ENCODE measurements at places on chromosomes 2 and 18.

GRCh38 chr2:202588647-202589581, 45.9 kb upstream of the FAM117B start:
- DNase-seq: peak; percentile 80

DNA sequence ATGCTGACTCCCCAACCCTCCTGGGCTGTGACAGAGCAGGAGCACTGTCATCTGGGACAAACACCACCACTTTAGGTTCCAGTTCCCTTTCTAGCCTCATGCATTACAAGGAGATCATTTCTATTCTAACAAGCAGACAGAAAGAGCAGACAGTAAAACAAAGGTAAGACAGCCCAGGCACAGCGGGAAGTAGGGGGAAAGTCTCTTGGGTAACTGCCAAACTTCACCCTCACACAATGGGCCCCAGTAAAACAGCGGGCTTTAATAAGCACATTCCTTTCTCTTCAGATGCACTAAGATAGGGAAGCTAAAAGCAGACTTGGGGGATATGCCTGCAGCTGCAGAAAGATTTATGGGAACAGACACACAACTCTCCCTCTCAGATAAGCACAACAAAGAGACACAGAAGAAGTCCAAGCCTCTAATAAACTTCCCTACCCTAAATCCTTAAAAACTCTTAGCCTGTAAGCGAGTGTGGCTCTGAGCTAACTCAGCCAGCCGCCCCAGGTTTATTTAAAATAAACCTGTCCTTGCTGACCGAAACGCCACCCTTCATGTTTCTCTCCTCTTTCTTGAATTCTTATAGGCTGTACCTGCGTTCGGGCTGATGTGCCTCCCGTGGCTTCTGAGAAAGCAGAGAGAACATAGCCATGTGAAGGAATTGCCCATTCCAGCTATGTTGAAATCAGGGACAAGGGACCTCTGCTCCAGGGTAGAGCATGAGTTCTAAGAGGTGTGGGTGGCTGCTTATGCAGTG, 726.8 kb upstream of the DDX18 start:
- DNase-seq: no peak

GRCh38 chr2:163573652-163574051, 162.2 kb downstream of the FIGN start:
- no peak for DNase-seq

GRCh38 chr2:72138921-72139381, 8.7 kb downstream of the CYP26B1 start:
- DNase-seq: no peak

GRCh38 chr2:119233326-119234020, 9.8 kb downstream of the STEAP3 start:
- DNase-seq: no peak

DNA sequence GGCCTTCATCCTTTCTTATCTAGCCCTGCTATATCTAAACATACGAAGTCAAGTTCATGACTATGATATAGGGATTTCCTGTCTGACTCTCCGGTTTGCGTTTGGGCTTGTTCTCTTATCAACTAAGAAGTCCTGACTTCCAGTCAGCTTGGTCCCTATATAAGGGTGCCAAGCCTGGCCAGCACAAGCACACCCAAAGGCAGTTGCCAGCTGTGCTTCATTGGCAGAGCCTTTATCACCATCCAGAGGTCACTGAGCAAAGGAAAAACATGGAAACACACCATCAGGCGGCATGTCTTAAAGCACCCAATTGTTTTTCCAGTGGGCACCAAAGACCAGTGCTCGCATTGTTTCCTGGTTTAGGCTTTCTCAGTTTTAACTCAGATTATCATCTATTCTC, 72.7 kb downstream of the FEZ2 start:
- no peak for DNase-seq

DNA sequence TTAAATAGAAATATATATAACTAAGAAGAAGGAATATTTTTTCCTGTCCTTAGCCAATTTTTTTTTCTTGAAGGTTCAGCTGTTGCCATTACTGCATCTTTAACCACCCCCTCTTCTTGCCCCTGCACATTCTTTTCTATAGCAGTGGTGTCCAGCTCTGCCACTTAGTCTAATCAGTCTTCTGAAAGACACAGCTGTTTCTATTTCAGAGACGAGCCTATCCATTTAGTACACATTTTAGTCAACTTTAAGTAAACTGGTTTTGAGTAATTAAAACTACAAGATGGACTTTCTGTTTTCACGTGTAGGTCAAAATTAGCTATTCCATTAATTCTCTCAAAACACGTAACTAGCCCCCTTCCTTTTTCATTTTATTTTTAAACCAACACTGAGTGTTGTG, 21.0 kb downstream of the SPOPL start:
- no peak for DNase-seq

GRCh38 chr18:30989141-30989540, 53.4 kb downstream of the DSC3 start:
- no peak for DNase-seq

DNA sequence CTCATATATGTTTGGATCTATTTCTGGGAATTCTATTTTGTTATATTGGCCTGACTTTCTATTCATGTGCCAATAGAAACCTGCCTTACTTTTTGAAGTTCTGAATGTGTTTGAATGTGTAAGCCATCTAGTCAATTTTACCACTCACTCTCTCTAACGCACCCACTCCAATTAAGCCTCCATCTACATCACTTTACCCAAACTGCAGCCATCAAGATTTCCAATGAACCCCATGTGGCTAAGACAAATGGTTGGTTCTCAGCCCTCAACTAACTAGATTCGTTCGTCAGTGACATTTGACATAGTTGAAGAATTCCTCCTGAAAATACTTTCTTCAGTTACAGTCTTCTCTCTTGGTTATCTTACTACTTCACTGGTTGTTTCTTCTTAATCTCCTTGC, 137.3 kb upstream of the FSHR start:
- no peak for DNase-seq

DNA sequence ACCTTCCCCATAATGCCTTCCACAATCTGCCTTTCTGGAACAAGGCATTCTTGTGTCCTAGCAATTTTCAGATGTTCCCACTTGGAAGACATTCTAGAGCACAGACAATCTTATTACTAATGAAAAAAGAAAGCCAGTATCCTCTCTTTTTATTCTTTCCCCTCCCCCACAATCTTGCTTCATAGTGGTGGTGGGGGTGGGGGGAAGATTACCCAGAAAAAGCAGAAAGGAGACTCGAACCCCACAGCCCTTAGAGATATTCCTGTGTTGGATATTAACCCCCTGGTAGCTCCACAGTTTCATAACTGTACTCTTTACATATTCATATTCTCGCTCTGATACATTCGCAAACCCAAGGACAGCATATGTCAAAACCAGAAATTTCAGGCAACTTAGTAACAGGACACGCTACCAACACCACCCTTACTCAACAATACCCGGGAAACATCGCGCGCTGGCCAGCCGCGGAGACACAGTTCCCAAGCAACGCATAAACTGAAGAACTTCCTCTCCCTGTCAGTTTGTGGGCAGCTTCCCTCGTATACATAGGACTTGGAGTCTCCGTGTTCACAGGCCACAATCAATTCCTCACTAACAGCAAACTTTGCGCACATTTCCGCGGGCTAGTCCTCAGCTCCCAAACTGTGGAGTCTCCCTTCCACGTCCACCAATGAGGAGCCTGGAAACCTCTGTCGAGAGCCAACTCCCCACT, 793 bp downstream of the NR4A2 start:
- peak; percentile 53 for DNase-seq

DNA sequence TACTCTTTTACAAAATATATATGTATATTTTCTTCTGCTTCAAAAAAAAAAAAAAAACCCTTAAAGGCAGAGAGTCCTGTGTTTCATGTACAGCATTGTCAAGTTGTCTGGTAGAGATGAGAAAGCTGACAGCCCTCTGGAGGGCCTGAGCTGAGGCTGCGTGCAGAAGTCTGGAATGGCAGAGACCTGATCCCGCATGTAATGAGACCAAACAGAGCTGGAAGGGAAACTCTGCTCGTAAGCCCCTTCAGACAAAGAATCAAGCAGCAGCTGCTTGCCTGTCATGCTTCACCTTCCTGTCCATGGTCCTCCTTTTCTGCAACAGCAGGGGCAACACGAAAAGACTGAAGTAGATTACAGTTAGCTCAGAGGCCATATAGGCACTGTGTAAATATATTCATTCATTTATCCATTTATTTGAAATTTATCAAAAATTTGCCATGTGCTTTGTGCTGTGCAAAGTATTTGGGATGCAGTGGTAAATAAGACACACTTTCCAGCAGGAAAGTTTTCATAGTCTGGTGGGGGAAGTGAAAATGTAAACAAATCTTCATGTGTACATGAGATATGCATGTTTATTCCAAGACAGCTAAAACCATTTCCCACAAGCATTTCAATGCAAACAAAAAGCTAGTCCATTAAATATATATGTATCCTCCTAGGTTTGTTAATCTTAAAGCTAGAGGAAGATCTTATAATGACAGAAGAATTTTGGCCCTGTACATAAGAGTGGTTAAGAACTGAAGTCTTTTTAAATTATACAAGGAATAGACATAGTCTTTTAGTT, 912.7 kb downstream of the CPS1 start:
- no peak for DNase-seq

DNA sequence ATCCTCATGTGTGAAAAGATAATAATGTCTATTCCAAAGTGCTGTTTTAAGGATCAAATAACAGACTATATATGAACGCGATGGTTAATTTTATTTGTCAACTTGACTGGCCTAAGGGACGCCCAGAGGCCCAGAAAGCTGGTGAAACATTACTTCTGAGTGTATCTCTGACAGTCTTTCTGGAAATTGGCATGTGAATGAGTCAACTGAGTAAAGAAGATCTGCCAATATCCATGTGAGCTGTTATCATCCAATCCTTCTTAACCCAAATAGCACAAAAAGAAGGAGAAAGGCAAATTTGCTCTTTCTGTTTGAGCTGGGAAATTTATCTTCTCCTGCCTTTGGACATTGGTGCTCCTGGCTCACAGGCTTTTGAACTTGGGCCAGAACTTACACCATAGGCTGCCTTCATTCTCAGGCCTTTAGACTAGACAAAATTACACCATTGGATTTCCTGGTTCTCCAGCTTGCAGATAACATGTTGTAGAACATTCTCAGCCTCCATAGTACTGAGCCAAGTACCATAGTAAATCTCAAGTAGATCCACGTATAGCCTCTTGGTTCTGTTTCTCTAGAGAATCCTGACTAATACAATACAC, 114.7 kb upstream of the DOCK10 start:
- DNase-seq: no peak

GRCh38 chr2:229920011-229920641, 1.7 kb downstream of the TRIP12 start:
- peak; percentile 49 for DNase-seq

- no peak for DNase-seq
These were observed 173.8 kb downstream of the NRXN1 start for GRCh38 chr2:50858156-50858555.

- DNase-seq: no peak
These were observed 77.2 kb downstream of the NEURL3 start for GRCh38 chr2:96427917-96428316.

GRCh38 chr2:44771522-44771921, 170.0 kb upstream of the SIX3 start:
- no peak for DNase-seq

DNA sequence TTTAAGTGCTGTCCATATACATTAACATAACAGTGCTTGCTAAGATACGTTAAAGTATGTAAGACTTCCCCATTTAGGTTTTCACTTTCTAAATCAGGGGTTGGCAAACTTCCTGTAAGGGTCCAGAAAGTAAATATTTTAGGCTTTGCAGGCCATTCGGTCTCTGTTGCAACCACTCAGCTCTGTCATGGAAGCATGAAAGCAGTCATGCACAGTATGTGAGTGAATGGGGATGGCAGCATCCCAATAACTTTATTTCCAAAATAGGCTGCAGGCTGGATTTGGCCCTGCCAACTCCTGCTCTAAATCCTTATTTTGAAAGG, 128.7 kb downstream of the PLA2R1 start:
- DNase-seq: no peak

- DNase-seq: no peak
These were observed 252.5 kb upstream of the TANK start for GRCh38 chr2:160907738-160908137.

- no peak for DNase-seq
These were observed 271.8 kb downstream of the SUCLG1 start for GRCh38 chr2:84187258-84187657.

DNA sequence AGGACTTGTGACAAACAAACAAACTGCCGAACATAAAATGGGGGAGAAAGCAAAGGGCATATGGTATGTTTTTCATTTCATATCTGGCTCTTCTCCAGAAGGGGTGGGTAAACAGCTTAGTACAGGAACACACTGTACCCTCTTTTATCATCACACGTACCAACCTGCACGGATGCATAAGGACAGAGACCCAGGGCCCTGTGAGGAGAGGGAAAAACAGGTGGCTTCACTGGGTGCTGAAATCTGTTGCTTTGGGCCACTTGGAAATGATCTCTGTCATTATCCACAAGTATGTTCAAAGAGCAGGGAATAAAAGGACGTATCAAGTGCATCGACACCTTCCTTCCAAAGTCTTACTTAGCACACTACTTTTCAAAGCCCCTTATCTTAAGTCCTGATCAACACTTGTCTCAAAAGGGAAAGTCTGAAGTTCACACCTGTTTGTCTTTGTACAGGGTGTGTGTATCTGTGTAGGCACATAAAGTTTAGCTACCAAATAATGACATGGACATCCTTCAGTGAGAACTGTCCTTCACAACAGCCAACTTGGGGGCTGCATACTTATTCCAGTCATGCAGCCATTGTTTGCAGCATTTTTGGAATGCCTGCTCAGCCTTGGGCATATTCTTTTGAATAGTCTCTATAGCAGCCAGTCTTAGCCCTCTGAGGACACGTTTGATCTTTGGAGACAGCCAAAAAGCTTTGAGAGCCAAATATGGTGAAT, 60.6 kb downstream of the IRS1 start:
- no peak for DNase-seq

GRCh38 chr2:20430035-20430434, 16.8 kb upstream of the RHOB start:
- DNase-seq: no peak

GRCh38 chr18:906416-907114, 1.9 kb downstream of the ADCYAP1 start:
- DNase-seq: no peak

GRCh38 chr2:170764880-170765261, 5.3 kb upstream of the ERICH2 start:
- no peak for DNase-seq

GRCh38 chr2:28665041-28665704, 86.5 kb upstream of the PPP1CB start:
- DNase-seq: no peak

GRCh38 chr2:70670626-70671025, 97.4 kb downstream of the ADD2 start:
- no peak for DNase-seq

DNA sequence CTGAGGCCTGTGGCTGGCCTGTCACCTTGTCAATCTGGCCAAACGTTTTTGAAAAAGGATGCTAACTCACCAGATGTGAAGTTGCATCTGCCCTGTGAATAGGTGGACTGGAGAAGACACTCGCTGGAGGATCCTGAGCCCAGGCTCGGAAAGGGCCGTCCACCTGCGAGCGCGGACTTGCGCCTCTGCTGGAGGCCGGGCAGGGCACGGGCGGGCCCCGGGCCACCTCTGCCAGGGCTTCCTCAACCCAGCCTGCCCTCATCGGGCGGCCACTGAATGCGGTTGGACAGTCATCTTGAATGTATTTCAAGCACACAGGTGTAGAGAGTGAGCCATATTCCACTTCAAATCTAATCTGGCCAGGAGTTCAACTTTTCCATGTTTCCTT, 83.9 kb downstream of the FAM210A start:
- no peak for DNase-seq

- DNase-seq: no peak
These were observed 6.4 kb upstream of the KCMF1 start for GRCh38 chr2:84964406-84965191.

Data from CD4-positive, alpha-beta T cell treated with Interleukin-12 subunit alpha and Interleukin-12 subunit beta, for 1 hour (primary cell).